ENCODE measurements at places on chromosomes 4 and X.

GRCh38 chr4:97074531-97074930 is 1068.7 kb downstream of the STPG2 start:
- no peak for DNase-seq

GRCh38 chr4:81746773-81747172 is 275.1 kb upstream of the RASGEF1B start:
- DNase-seq = no peak

GRCh38 chr4:183721207-183722081 is 62.4 kb downstream of the TRAPPC11 start:
- DNase-seq = no peak

- DNase-seq = no peak
Observed at GRCh38 chr4:180455226-180455625, 1788.0 kb upstream of the TENM3 start.

Data from T-helper 1 cell (primary cell).